ENCODE measurements at places on chromosomes 7 and 10. TPM values are rescaled to one million over a fixed set of nuclear protein-coding genes. Genes with fewer than 3 reads are reported as not detected.
A peak's percentile ranks its signal among the peaks of the same experiment; 100 is the strongest.

DNA sequence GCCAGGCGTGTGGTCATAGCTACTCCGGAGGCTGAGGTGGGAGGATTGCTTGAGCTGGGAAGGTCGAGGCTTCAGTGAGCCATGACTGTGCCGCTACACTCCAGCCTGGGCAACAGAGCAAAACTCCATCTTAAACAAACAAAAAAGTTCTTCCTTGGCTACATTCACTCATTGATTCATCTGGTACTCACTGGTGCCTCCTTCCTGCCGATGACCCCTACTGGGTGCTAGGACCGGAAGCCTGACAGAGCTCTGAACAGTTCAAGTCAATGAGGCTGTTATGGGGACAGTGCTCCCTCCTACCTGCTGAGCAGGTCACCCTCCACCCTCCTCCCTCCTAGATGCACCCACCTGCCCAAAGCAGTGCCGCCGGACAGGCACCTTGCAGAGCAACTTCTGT is 4.9 kb downstream of the PCOLCE start:
- H3K36me3 ChIP-seq, result no peaks in the 10 kb centered on the region
- no peak for DNase-seq
- H3K4me1 ChIP-seq, result peaks cover 18% of the 10 kb centered on the region
- H3K27ac ChIP-seq, result no peak overlapping the region
- no peaks in the 10 kb centered on the region for H3K27me3 ChIP-seq

DNA sequence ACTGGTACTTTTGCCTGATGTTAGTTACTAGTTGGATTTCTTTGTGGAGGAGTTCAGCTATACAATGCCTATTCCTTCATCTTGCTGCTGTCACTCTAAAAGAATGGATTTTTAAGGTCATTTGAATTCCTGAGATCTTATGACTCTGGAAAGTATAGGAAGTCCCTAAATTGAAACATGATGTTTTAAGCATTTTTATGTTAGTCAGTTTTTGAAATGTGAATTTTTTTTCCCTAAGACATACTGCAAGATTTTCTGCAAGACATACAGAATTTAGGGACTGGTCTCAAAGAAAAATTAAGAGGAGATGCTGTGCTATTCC is 355.8 kb downstream of the SUGCT start:
- no peak for DNase-seq
- no peaks in the 10 kb centered on the region for H3K4me1 ChIP-seq
- no peak overlapping the region for H3K4me3 ChIP-seq
- H3K36me3 ChIP-seq, result no peaks in the 10 kb centered on the region
- no peaks in the 10 kb centered on the region for H3K27me3 ChIP-seq

DNA sequence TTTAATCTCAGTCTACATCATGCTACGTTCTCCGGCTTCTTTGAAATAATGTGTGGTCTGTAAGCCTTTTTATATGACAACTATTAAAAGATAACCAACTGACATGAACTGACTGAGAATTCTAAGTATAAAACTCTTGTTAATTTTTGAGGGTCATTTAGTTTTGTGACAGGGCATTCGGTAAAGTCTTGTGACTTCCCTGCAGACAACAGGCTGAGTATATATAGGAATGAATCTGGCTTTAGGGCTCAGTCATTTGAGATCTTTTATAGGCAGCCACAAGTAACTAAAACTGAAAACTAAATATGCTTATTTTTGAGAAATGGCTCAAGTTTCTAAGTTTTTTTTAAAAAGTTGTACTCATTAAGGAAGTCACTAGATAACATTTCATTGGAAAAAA is 62.5 kb upstream of the SCIN start:
- no peaks in the 10 kb centered on the region for H3K36me3 ChIP-seq
- H3K27ac ChIP-seq, result no peak overlapping the region
- H3K27me3 ChIP-seq, result no peaks in the 10 kb centered on the region
- H3K4me3 ChIP-seq, result no peak overlapping the region
- H3K4me1 ChIP-seq, result no peaks in the 10 kb centered on the region

- H3K27me3 ChIP-seq, result no peaks in the 10 kb centered on the region
- H3K4me3 ChIP-seq, result no peak overlapping the region
- peaks cover 31% of the 10 kb centered on the region for H3K4me1 ChIP-seq
- H3K36me3 ChIP-seq, result no peaks in the 10 kb centered on the region
- peak overlapping the region; percentile 65 for H3K27ac ChIP-seq
These were observed 57.4 kb downstream of the GNA12 start for GRCh38 chr7:2786607-2787116.

DNA sequence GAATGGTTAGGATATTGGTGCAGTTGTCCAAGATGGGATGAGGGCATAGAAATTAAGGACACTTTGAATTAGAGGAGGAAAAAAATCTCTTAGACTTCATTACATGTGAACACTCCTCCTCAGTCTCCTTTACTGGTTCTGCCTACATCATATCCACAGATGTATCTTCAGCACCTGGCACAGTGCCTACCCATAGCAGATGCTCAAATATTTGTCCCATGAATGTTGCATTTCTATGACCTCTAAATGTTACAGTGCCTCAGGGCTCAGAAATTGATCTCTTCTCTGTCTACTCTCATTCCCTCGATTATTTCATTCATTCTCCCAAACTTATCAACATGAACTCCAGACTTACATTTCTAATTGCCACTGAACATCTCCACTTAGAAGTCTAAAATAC is 17.1 kb downstream of the CNNM1 start:
- no peaks in the 10 kb centered on the region for H3K36me3 ChIP-seq
- no peaks in the 10 kb centered on the region for H3K27me3 ChIP-seq
- no peak overlapping the region for H3K4me3 ChIP-seq
- no peaks in the 10 kb centered on the region for H3K4me1 ChIP-seq

DNA sequence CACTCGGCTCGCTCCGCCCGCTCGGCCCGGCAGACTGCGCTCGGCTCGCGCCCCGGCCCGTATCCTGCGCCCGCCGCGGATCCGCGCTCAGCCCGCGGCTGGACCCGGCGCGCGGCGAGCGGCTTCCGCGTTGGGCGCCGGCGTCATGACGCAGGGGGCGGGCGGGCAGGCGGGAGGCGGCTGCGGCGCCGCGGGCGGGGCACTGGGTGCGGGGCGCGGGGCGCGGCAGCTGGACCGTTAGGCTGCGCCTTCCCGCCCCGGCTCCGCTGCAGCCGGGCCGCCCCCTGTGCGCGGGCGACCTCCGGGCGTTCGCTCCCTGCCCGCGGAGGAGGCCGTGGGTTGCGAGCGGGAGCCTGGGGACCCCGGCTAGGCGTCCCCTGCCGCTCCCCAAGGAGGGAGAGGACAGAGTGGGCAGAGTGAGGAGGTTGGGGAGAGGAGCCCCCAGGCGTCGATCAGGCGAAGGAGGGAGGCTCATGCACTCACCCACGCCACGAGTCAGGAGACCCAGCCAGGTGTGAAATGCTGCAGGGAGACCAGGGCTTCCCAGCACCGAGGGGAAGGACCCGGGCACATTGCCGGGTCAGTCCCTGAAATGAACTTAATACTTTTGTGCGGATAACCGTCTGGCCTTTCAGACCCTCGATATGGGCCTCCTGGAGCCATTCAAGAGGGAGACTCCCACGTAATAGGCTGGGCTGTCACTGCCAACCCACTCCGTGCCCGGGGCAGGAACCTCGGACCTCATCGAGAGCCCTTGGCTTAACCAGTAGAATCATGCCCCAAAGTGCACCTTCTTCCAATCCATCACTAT is at the start of gene PIP4K2A:
Gene PIP4K2A, minus strand, starts transcription at position 100 of the 811 bp plus-strand sequence. CDS start 252 bp downstream, outside the sequence.
- H3K4me1 ChIP-seq, result peaks cover 18% of the 10 kb centered on the region
- peak within 1 kb of the TSS; percentile 93 for H3K4me3 ChIP-seq
- H3K36me3 ChIP-seq, result no peaks in the 10 kb centered on the region
- DNase-seq, result peak; percentile 88

The MMD2 gene
- total RNA-seq, result not detected

The PSD gene
- total RNA-seq, result 24.7 TPM

DNA sequence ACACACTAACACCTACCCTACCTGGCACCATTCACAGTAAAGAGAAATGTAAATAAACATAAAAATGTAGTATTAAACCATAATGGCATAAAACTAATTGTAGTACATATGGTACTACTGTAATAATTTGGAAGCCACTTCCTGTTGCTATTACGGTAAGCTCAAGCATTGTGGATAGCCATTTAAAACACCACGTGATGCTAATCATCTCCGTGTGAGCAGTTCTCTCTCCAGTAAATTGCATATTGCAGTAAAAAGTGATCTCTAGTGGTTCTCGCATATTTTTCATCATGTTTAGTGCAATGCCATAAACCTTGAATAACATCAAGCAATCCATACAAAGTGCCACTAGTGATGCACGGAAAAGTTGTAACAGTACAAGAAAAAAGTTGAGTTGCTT is 75.4 kb downstream of the CFTR start:
- H3K4me3 ChIP-seq, result no peak overlapping the region
- no peak for DNase-seq
- H3K27me3 ChIP-seq, result no peaks in the 10 kb centered on the region
- H3K27ac ChIP-seq, result no peak overlapping the region
- no peaks in the 10 kb centered on the region for H3K4me1 ChIP-seq

The CRHR2 gene
- 0.92 TPM for total RNA-seq

- H3K4me1 ChIP-seq, result peaks cover 54% of the 10 kb centered on the region
- peak overlapping the region; percentile 80 for H3K27ac ChIP-seq
- no peak for DNase-seq
- H3K36me3 ChIP-seq, result no peaks in the 10 kb centered on the region
These were observed 20.3 kb downstream of the YWHAG start for GRCh38 chr7:76338298-76339084.

- H3K4me1 ChIP-seq, result no peaks in the 10 kb centered on the region
- H3K4me3 ChIP-seq, result no peak overlapping the region
- DNase-seq, result no peak
- no peak overlapping the region for H3K27ac ChIP-seq
- no peaks in the 10 kb centered on the region for H3K36me3 ChIP-seq
These were observed 90.4 kb downstream of the CHST15 start for GRCh38 chr10:124003070-124003419.

The GBX1 gene
- total RNA-seq, result 1.6 TPM

The INSYN2A gene
- total RNA-seq, result not detected

- H3K27ac ChIP-seq, result no peak overlapping the region
- no peaks in the 10 kb centered on the region for H3K36me3 ChIP-seq
- no peaks in the 10 kb centered on the region for H3K27me3 ChIP-seq
- H3K4me3 ChIP-seq, result no peak overlapping the region
- DNase-seq, result no peak
These were observed 72.3 kb upstream of the STEAP1B start for GRCh38 chr7:22572292-22572691.

The MPP7 gene
- 7.7 TPM for total RNA-seq

DNA sequence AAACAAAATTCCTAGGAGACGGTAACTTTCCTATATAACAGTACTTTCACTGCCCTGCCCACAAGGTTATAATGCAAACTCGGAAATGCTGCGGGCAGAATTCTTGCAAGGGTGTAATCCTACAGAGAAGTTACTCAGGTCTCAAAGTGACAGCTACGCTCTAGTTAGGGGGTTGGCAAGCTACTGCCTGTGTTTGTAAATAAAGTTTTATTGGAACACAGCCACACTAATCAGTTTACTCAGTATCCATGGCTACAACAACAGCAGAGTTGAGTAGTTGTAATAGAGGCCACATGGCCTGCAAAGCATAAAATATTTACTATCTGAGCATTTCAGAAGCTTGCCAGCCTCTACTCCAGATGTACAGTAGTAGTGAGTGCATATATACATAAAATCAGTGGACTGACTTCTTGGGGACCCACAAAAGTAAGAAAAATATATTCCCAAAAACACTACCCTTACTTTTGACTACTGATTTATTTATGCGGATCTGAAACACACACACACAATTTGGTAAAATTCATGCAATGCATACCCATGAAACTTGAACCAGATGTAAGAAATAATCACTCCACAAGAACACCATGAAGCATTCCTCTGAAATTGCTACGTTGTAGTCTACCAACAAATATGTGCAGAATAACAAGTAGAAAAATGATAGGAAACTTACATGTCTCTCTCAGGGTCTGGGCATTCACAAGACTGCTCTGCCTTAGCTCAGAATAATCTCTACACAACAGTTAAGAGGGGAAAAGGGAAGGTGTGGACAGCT is 53.0 kb downstream of the SMURF1 start:
- H3K36me3 ChIP-seq, result no peaks in the 10 kb centered on the region
- H3K27ac ChIP-seq, result peak overlapping the region; percentile 73
- H3K4me3 ChIP-seq, result no peak overlapping the region
- no peak for DNase-seq

- no peak overlapping the region for H3K4me3 ChIP-seq
- DNase-seq, result no peak
- H3K27me3 ChIP-seq, result peaks cover 44% of the 10 kb centered on the region
- no peaks in the 10 kb centered on the region for H3K4me1 ChIP-seq
These were observed 31.4 kb upstream of the DLX6 start for GRCh38 chr7:96973986-96974385.

The FAM25A gene
- not detected for total RNA-seq

- H3K36me3 ChIP-seq, result no peaks in the 10 kb centered on the region
- H3K4me3 ChIP-seq, result no peak overlapping the region
- H3K27me3 ChIP-seq, result no peaks in the 10 kb centered on the region
- no peaks in the 10 kb centered on the region for H3K4me1 ChIP-seq
- no peak for DNase-seq
These were observed 27.2 kb upstream of the PAPSS2 start for GRCh38 chr10:87632454-87632853.

DNA sequence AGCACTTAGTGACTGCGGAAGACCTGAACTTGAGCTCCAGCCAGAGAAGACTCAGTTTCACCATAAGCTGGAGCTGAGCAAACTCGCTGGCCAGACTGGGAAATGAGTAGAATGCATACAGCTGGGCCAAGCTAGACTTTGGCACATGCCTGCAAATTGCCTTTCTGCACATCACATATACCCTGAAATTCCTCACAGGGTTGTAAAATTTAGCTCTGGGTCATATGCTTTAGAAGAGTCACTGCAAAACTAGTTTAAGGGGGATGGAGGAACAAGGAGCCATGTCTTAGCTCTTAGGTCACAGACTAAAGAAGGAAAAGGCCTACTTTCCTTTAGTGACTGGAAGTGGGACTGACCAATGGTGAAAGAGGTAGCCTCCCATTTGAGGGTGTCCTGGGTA is 67.6 kb downstream of the PPP1R3C start:
- no peak for DNase-seq
- peaks cover 30% of the 10 kb centered on the region for H3K4me1 ChIP-seq
- no peaks in the 10 kb centered on the region for H3K36me3 ChIP-seq

The CYP2C18 gene
- total RNA-seq, result 0.11 TPM

GRCh38 chr10:68559841-68560185 is 324 bp upstream of the TET1 start:
- no peaks in the 10 kb centered on the region for H3K36me3 ChIP-seq
- no peaks in the 10 kb centered on the region for H3K27me3 ChIP-seq
- H3K4me1 ChIP-seq, result peaks cover 6% of the 10 kb centered on the region
- DNase-seq, result no peak
- H3K4me3 ChIP-seq, result peak overlapping the region; percentile 94

GRCh38 chr7:129163875-129164544 is 19.5 kb downstream of the TSPAN33 start:
- no peaks in the 10 kb centered on the region for H3K27me3 ChIP-seq

All from cardiac muscle cell (in vitro differentiated cells and primary cell).